A549 treated with AZD2906 at 1 μM for 4 hours (cell line): ENCODE measurements at places on chromosomes 6 and 20. TPM values are rescaled to one million over a fixed set of nuclear protein-coding genes. Genes with fewer than 3 reads are reported as not detected.

C20orf202 gene
- total RNA-seq: 0.08 TPM in 1 of 5 replicates, not detected in the others

SDC4 gene
- total RNA-seq: 89.5 to 111 TPM (median 95.6 TPM) in 5 replicates

ZC3H12D gene
- total RNA-seq: 0.01 to 0.07 TPM (median 0.02 TPM) in 5 replicates

MUC21 gene
- total RNA-seq: 0.03 to 0.04 TPM in 2 of 5 replicates, not detected in the others

SRSF3 gene
- total RNA-seq: 481 to 703 TPM (median 512 TPM) in 5 replicates

PTCRA gene
- not detected in 5 replicates for total RNA-seq

SLC32A1 gene
- not detected in 5 replicates for total RNA-seq

GNAS-AS1 gene
- not detected in 5 replicates for total RNA-seq

CDH26 gene
- total RNA-seq: 0.05 to 0.20 TPM (median 0.12 TPM) in 4 of 5 replicates, not detected in the other

TMC2 gene
- not detected in 5 replicates for total RNA-seq

LRRC73 gene
- 0.48 to 1.2 TPM (median 1.1 TPM) in 5 replicates for total RNA-seq

EYA2 gene
- 1.8 to 2.6 TPM (median 2.3 TPM) in 5 replicates for total RNA-seq

MAFB gene
- total RNA-seq: 0.10 to 0.46 TPM (median 0.24 TPM) in 5 replicates

TENT5A gene
- total RNA-seq: 1.00 to 1.4 TPM (median 1.1 TPM) in 5 replicates

VWA7 gene
- 1.3 to 1.9 TPM (median 1.5 TPM) in 5 replicates for total RNA-seq

ULBP1 gene
- 0.75 to 1.00 TPM (median 0.93 TPM) in 5 replicates for total RNA-seq

BPIFB2 gene
- total RNA-seq: not detected in 5 replicates

CSE1L gene
- 82.2 to 95.3 TPM (median 85.3 TPM) in 5 replicates for total RNA-seq

FAM83D gene
- 57.5 to 70.7 TPM (median 65.5 TPM) in 5 replicates for total RNA-seq

TDP2 gene
- total RNA-seq: 26.0 to 31.1 TPM (median 27.1 TPM) in 5 replicates

MPIG6B gene
- total RNA-seq: not detected in 5 replicates
